ENCODE measurements at places on chromosomes 3 and 15. TPM values are rescaled to one million over a fixed set of nuclear protein-coding genes. Genes with fewer than 3 reads are reported as not detected.

The ATP10A gene
- 20.8 TPM for total RNA-seq

The PTPRG gene
- total RNA-seq = 76.8 TPM

The ROPN1 gene
- total RNA-seq = not detected

The OSTN gene
- 5.2 TPM for total RNA-seq

The MKRN3 gene
- total RNA-seq = 2.0 TPM

The PLSCR4 gene
- 162 TPM for total RNA-seq

The SAMD7 gene
- not detected for total RNA-seq

The P3H2 gene
- 6.5 TPM for total RNA-seq

The SLC2A2 gene
- total RNA-seq = not detected

The CPA3 gene
- not detected for total RNA-seq

All from pericardium fibroblast (primary cell).